ENCODE measurements at places on chromosomes 5 and 9.
A peak's percentile ranks its signal among the peaks of the same experiment; 100 is the strongest.

DNA sequence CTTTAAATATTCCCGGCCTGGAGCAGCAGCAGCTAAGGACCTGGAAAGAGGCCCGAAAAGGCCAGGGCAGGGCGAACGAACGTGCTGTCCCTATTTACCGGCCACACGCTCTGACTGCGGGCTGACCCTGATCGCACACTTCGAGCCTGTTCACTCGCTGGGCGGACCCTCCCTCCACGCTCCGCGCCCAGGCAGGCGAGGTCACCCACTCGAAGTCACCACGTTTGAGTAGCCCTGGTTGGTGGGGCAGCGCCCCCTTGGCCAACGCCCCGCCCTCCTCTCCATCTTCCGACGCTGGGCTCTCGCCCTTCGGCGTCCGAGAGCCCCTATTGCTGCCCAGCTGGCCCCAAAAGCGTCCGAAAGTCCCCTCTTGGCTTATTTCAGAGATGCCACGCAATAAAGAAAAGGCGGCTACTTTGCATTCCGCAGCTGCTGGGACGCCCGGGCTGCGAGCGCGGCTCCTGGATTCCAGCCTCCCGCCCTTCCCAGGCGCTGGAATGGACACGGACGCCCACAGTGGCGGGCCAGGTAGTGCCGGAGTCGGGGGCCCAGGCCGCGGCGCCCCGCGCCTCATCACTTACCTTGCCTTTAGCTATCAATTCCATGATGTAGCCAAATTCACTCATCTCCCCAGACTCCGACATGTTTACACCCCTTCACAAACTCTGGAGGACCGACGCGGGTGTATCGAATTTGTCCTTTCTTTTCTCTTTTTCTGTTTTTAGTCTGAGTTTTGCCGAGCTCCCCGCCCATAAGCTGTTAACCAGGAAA, 9.9 kb upstream of the TRIM36 start:
- no peak for DNase-seq

GRCh38 chr9:93531374-93531773, 45.0 kb upstream of the PHF2 start:
- no peak for DNase-seq

DNA sequence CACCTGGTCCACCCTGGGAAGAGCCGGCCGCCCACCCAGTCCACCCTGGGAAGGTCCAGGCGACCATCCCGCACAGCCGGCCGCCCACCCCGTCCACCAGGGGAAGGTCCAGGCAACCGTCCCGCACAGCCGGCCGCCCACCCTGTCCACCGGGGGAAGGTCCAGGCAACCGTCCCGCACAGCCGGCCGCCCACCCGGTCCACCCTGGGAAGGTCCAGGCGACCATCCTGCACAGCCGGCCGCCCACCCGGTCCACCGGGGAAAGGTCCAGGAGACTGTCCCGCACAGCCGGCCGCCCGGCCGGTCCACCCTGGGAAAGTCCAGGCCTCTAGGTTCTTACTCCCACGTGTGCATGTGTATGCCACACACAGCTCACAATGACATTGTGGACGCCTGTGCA, 6.7 kb upstream of the QSOX2 start:
- DNase-seq = no peak

DNA sequence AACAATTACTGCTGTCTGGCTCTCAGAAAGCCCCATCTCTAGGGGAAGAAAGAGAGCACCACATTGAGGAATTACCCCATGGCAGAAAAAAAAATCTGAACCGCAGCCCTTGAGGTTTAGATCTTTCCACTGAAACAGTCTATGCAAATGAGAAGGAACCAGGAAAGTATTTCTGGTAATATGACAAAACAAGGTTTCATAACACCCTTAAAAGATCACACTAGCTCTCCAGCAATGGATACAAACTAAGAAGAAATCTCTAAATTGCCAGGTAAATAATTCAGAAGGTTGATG, 427.1 kb downstream of the PRELID2 start:
- no peak for DNase-seq

- no peak for DNase-seq
Measured at GRCh38 chr9:16824545-16825330, 45.7 kb downstream of the BNC2 start.

DNA sequence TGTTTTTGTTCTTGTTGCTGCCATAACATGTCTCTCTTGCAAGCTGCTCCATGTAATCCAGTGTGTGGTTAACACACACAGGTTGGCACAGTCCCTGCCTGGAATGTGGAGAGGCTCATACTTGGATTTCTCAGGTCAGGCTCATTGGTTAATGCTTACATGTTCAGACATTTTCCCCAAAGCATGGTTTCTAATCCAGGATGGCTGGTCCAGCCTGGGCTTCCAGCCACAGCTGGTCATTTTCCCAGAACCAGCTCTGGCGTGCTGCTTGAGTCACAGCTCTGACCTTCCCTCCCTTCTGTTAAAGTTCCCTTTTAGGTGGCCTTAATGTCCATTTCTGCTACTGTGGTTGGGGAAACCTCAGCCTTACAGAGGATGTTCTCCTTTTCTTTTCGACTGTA, 294.3 kb downstream of the TAF11L14 start:
- DNase-seq = no peak

- no peak for DNase-seq
Measured at GRCh38 chr9:88875400-88876120, 115.7 kb upstream of the S1PR3 start.

DNA sequence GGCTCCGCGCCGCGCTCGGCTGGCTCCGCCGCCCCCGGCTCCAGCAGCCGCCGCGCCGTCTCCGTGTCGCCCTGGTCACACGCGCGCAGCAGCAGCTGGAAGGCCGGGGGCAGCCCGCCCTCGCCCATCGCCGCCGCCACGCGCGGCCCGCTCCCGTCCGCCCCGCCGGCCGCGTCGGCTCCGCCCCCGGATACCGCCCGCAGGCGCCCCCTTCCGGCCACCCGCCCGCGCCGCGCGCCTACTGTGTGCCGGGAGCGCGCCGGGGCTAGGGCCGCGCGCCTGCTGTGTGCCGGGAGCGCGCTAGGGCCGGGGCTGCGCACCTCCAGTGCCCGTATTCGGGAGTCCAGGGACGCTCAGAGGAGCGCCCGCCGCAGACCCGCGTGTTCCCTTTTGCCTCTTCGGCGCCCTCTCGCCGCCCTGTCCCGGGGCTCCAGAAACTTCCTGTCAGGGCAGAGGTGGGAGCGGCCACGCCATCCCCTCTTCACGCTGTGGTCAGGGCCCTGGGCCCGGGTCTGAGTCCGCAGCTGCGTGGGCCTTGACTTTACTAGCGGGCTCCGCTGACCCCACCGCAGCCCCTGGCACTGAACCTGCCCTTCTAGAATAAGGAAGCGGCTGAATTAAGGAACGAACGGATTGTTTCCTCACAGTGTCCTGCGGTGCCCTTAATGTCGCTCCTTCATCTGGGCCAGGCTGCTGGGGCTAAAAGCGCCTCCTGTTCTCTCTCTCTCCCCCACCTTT, at the start of gene ANKS6:
Gene ANKS6 (minus strand): TSS at position 192 of the 738 bp plus-strand sequence. CDS start 64 bp downstream, at position 128.
- DNase-seq = peak; percentile 84

GRCh38 chr5:4191703-4192102, 596.1 kb downstream of the IRX1 start:
- no peak for DNase-seq

- DNase-seq = no peak
Measured at GRCh38 chr9:82424599-82425120, 436.1 kb downstream of the SPATA31D1 start.

- no peak for DNase-seq
Measured at GRCh38 chr9:137429546-137429890, 6.3 kb downstream of the NOXA1 start.

GRCh38 chr5:133985540-133986180, 17.2 kb upstream of the C5orf15 start:
- DNase-seq = no peak

- no peak for DNase-seq
Measured at GRCh38 chr5:446066-446882, 3.3 kb downstream of the EXOC3 start.

DNA sequence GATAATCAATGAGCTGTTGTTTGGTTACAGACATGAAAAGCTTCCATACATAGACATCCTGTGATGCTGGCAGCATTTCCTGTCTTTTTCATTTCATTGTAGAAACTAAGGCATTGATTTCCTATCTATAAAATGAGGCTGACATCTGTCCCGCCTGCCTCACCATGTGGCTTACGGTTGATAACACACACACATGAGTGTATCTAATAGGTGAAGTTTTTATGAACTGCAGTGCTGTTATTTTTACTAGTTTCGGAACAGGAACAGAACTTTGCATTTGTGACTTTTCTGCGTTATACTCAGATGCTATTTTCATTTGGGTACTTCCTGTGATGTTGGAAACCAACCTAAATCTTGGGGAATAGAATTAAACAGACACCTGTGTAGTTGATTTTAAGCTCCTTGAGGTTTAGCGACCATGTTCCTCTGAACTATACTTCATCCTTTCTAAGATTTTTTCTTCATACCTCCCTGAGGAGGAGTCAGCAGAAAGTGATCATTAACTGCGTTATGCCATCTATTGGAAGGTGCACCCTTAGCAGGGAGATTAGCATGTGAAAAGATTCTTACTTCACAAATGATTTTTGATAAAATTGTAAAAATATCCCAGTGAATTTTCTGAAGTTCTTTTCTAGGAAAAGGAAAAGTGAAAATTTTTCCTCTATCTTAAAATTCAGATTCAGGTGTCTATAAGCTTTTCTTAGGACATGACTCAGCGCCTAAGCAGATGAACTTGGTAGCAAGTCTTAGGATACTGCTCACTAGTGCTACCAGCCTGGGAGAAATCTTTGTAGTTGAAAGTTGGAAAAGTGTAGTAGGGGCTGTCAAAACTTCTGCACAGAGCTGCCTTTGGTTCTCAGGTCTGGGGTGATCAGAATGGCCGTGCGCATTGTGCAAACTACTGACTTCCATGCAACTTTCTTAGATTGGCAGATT, 134.5 kb downstream of the TRIO start:
- DNase-seq = no peak

DNA sequence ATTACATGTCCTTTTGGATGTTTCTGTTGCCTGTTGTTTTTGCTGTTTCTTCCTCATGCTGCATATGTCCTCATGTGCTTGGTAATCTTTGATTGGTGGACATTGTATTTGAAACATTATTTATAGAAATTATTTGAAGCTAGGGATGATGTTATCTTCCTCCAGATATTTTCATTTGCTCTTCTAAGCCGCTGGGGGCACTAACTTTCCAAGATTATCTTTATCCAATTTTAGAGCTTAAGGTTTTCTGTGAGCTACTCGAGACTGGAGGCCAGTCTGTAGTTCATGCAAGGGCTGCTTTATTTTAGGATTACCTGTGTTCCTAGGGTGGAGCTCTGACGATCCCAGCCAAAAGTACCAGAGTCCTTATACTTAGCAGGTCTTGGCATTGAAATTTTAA, 40.9 kb downstream of the STX17 start:
- no peak for DNase-seq

DNA sequence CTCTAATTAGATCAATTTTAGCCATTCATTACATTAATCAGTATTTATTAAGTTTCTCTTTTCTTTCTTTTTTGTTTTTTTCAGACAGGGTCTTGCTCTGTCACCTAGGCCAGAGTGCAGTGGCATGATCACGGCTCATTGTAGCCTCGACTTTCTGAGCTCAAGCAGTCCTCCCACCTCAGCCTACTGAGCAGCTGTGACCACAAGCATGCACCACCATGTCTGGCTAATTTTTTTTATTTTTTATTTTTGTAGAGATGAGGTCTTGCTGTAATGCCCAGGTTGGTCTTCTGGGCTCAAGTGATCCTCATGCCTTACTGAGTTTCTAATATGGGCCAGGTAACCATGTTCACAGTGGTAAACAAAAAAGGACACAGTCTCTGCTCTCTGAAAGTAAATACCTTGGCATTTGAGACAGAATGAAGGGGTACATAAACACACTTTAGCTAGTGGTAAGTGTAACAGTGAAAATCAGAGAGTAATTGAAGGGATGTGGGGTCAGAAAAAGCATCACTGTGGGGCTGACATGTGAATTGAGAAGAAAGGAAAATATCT, 336.3 kb downstream of the ADGRV1 start:
- no peak for DNase-seq

GRCh38 chr9:38178237-38178636, 109.2 kb upstream of the SHB start:
- no peak for DNase-seq

DNA sequence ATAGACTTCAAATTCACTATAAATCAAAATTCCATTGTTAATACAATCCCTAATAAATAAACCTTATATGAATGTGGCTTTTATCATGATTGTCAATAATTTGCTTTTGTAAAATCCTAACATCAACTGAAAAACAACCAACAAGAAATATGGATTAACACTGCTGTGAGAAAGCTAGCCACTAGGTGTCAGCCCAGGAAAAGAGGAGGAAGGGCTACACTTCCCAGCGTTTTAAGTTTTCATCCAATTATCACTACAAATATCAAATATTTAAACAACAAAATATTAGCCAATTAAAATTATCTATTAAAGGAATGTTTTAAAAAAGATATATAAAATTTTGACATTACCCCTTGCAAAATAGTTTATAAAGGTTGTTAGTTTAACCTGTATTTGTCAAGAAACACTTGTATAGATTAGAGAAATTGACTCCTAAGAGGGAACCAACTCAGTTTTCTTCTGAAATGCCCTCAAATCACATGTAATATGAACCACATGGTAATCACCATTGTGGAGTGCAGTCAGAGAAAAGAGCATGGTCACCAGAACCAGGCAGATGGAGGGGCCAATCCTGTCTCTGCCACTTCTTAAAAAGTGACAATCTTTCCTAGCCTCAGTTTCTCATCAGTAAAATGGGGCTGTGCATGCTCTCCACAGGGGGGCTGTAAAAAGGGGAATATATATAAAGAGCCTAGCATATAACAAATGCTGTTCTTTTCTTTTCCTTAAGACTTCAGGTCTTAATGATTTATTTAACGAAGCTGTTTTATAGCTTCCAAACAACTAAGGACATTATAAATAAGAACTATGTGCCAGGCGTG, 188.2 kb downstream of the CRB2 start:
- peak; percentile 10 for DNase-seq

- no peak for DNase-seq
Measured at GRCh38 chr5:112119969-112120368, 299.1 kb downstream of the EPB41L4A start.

DNA sequence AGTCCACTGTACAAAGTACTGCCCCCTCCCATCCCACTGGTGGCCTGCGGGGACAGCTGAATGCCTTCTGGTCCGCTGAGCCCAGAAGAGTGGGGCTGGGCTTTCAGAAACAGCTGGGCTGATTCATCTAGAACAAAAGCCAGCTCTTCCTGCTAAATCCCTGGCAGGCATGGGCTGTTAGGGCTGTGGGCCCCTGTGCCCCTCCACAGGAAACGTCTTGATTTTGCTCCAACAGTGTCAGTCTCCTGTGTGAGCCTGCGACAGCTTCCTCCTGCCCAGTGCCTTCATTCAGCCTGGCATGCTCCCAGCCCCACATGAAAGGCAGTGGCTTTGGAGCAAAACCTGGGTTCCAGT, 6.9 kb upstream of the GSN start:
- DNase-seq = no peak

- DNase-seq = peak; percentile 71
Measured at GRCh38 chr9:114738581-114739316, 56.8 kb upstream of the TEX48 start.

DNA sequence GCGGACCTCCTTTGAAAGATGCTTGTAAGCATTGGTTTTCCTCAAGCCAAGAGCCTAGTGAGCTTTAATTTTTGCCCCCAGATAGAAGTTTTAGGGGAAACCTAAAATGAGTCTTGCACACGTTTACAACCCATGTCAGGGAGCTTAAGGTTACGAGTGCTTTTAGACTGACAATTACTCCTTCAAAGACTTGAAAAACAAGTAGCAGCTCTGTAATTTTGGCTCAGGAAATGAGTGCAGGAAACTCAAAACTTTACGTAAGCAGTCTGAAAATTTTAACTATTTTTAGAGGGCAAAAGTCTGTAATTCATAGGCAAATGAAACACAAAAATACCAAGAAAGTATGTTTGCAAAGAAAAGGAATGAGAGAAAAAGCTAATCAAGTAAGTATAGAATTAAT, 36.8 kb downstream of the UBE2QL1 start:
- DNase-seq = no peak
